Endothelial cell of umbilical vein (primary cell): ENCODE measurements at places on chromosomes 5 and 9. TPM values are rescaled to one million over a fixed set of nuclear protein-coding genes. Genes with fewer than 3 reads are reported as not detected.

The SLC1A3 gene
- polyA plus RNA-seq: 0.13 and 0.36 TPM in 2 replicates

The ZDHHC12 gene
- 62.0 and 86.1 TPM in 2 replicates for polyA plus RNA-seq

The NDST1 gene
- polyA plus RNA-seq: 38.6 and 42.6 TPM in 2 replicates

The F2RL2 gene
- polyA plus RNA-seq: 33.0 and 33.3 TPM in 2 replicates

The MAP3K1 gene
- 4.8 and 5.7 TPM in 2 replicates for polyA plus RNA-seq

The LRRC70 gene
- polyA plus RNA-seq: 28.8 and 32.6 TPM in 2 replicates

The GABRA6 gene
- polyA plus RNA-seq: not detected in 2 replicates
